ENCODE measurements at places on chromosomes 13 and 19.

DNA sequence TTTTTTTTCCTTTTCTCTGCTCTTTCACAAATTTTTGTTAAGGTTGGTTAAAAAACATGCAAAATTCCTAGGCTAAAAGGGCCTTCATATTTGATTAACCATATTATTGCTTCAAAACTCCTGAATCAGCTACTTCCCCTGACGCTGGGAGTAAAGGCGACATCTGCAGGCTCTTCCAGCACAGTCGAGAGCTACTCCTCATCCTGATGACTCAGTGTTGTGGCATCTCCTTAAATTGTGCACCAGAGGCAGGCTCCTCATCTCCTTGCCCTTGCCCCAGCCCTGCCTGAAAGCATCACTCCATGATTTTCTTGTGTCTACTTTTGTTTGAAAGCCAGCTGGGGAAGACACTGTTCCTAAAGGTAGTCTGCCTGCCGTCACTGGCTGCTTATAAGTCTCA is 24.5 kb upstream of the SOX1 start:
- DNase-seq = no peak

GRCh38 chr13:113991676-113992179 is 17.9 kb upstream of the C13orf46 start:
- no peak for DNase-seq

DNA sequence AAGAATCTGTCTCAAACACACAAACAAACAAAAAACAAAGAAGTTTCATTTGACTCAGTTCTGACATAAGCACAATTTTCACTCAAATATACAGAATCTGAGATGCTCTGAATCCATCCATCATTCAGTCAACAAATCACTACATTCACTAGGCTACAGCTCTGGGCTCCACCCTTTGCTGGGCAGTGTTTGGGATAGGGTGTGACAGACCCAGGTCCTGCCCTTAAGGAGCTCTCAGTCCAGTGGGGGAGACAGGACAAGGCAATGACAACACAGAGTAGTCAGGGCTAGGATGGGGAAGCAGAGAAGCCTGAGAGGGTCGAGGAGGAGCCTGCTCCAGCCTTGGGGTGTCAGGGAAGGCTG is 45.3 kb downstream of the SPTBN4 start:
- no peak for DNase-seq

DNA sequence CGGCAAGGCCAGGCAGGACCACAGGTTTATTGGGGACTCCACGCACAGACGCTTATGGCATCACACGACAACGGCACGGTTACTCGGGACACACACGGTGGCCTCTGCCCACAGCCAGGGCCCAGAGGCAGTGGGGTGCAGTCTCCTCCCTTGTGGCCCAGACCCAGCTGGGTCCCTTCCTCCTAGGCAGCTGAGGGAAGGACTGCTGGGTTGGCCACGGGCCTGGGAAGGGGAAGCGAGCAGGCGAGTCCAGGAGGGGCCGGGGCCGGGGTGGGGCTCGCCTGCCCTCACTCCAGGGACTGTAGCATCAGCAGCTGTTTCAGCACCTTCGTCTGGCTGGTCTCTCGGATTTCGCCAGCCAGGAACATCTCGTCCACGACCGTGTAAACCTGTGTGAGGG is 12.5 kb downstream of the AP2S1 start:
- no peak for DNase-seq

DNA sequence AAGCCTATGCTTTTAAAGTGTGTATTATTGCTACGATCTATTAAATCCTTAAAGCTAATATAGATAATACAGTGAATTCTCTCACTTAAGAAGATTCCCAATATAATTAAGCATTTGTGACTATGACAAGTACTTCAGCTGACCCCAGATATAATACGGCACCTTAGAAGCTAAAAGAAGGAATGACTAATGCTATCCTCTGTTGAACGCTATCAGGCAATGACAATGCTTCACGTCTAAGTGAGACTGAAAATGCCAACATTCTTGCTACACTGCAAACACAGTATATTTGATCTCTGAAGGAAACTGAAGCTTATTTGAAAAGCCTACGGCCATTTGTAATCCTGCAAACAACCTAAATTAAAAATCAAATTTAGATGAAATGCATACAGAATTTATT is 19.7 kb downstream of the VWA8 start:
- no peak for DNase-seq

DNA sequence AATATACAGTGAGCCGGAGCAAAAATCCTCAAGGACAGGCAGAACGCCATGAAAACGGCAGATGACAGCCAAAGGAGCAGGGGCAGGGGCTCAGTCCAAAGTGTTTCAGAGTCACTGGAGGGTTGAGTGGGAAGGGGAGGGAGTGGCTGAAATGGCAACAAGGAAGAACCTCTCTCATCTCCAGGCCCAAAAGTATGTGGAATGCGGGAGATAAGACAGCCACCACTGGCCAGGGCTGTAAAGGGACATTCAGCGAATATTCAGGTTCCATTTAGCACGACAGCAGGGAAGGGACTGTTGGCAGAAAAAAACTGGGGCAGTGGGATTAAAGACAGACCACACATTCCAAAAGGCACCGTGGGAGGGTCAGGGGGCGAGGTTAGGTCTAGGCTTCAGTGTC is 48.4 kb downstream of the USPL1 start:
- no peak for DNase-seq

DNA sequence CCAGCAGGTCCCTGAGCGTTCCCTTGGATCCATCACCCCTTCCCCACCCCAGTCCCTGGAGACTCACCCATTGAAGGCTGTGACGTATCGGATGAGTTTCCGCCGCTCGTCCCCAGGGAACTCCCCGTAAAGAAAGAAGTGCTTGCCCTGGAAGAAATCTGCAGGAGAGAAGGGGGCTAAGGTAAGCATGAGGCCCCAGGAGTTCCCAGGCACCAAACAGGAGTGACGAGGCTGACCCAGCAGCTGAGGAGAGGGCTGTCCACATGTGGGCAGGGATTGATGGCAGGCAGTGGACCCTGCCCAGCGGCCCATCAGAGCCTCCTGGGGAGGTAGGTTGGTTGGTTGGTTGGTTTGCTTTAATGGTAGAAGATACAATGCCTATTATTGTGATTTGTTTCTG is 11.1 kb downstream of the ZNF575 start:
- no peak for DNase-seq

- peak; percentile 69 for DNase-seq
These were observed 1.1 kb downstream of the KEAP1 start for GRCh38 chr19:10501971-10502523.

DNA sequence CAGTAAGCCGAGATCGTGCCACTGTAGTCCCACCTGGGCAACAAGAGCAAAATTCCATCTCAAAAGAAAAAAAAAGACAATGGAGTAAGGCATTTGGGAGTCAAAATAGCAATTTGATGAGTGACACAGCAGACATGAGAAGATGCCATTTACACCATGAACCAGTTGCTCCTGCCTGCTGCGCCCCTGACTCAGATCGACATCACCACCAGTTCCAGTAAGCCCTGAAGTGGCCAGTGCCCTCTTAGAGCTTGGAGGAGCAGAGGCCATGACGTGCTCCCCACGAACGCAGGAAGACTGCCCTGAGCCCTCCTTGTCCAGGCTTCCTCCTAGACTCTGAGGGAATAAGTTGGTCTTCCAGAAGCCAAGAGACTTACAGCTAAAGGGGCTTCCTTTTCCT is 339.2 kb downstream of the MYO16 start:
- no peak for DNase-seq

- DNase-seq = peak; percentile 14
These were observed 4.6 kb upstream of the RFXAP start for GRCh38 chr13:36814465-36814864.

Measured in suppressor macrophage treated with lipopolysaccharide for 4 hours (primary cell).